CD4-positive, alpha-beta T cell treated with Interleukin-4 for 4 hours (primary cell): ENCODE measurements at places on chromosomes 7 and 10.

DNA sequence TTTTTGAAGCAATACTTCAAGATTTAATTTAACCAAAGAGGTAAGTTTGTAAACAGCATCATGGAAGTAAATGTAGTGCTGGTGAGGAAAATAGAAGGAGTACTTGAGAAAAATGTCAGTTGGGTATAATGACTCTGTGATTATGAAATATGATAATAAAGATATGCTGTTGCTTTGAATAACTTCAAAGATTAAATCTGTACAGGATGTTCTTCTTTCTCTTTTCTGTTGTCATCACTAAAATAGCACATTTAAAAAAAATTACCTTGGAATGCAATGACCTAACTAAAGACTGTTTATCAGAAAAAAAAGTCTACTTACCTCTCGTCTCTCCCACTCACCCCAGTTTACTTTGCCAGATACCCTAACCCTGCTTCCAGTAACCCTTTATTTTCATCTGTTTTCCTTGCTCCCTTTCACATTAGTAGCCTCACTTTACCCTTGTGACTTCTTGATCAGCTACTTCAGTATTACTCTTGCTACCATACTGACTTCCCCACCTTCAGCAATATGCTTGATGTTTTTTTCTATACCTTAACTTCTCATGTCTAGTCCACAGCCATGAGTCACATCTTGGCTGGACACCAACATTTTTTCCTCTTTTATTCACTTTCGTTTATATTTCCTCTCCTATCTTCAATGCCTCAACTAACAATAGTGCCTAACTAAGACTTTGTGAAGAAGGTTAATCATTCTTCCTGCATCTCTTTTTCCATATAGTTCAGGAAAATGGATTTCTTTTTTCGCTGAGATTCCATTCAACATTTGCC, 29.7 kb upstream of the TAS2R16 start:
- DNase-seq: no peak

DNA sequence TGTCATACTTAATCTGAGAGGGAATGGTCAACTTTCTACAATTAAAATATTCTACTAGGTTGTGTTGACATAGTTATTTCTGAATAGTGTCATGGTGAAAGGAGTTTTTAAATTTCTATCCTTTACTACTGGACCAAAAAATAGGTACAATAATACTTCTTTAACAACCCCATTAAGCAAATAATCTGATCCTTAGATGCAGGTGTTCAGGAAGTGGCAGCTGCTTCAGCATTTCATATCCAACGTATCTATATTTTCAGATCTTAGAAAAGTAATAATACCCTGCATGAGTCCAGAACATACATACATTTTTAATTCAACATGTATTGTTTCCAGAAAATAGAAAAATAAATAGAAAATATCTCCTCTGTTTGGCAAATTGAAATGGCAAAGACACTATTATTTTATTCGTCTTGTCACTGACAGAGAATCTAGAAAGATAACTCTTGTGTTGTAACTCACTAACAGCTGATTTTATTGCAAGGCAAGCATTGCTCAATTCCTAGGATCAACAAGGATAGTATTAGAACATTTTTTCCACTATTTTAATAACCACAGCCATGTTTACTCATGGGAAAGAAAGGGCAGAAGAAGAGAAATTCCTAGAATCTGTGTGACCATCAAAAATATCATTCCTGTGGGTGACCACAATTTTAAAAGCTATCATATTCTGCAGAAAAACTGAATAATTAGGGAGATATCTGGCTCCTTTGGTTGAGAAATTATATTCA, 159.3 kb upstream of the CNTNAP2 start:
- DNase-seq: no peak

- no peak for DNase-seq
These were observed 70.1 kb downstream of the NPTX2 start for GRCh38 chr7:98687111-98687751.

DNA sequence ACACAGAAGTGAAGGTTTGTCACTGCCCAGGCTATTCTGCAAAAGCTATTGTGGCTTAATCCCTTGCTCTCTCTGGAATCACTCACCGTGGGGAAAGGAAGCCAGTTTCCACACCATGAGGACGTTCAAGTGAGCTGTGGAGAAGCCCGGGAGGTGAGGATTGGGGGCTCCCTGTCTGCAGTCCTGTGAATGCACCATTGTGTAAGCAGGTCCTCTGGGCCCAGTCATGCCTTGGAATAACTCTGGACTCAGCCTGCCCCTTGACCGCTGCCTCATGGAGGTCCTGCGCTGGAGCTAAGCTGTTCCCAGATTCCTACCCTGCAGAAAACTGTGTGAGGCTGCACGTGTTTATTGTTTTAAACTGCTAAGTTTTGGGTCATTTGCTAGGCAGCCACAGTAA, 33.5 kb downstream of the LYZL2 start:
- no peak for DNase-seq

GRCh38 chr10:111079241-111079760, 2.5 kb downstream of the ADRA2A start:
- DNase-seq: no peak

DNA sequence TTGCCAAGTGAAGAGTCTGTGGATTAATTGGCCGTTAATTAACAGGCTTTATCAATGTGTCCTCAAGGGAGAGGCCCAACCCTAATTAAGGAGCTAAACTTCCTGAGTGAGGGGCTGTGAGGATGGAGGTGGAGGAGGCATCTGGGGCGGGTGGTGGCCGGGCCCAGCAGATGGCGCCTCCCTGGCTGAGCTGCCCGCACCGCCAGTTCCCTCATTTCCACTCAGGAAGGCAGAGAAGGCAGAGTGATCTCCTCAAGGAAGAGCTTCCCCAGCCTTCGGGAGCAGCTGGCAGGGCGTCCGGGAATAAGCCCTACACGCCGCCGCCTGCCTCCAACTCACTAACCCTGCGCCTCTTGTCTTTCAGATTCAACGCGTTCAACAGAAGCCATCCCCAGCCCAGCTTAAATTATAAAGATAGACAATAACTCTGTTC, 112.2 kb downstream of the CYTH3 start:
- DNase-seq: no peak

- peak; percentile 41 for DNase-seq
These were observed 146.8 kb downstream of the SPAG6 start for GRCh38 chr10:22491931-22492615.

DNA sequence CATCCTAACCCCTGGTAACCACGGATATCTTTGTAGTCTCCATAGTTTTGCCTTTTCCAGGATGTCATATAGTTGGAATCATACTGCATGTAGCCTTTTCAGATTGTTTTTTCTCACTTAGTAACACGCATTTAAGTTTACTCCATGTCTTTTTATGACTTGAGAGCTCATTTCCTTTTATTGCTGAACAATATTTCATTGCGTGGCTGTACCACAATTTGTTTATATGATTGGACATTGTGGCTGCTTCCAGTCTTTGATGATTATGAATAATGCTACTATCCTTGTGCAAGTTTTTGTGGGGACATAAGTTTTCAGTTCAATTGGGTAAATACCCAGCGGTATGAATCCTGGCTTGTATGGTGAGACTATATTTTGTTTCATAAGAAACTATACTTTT, 60.8 kb downstream of the AOAH start:
- DNase-seq: no peak

DNA sequence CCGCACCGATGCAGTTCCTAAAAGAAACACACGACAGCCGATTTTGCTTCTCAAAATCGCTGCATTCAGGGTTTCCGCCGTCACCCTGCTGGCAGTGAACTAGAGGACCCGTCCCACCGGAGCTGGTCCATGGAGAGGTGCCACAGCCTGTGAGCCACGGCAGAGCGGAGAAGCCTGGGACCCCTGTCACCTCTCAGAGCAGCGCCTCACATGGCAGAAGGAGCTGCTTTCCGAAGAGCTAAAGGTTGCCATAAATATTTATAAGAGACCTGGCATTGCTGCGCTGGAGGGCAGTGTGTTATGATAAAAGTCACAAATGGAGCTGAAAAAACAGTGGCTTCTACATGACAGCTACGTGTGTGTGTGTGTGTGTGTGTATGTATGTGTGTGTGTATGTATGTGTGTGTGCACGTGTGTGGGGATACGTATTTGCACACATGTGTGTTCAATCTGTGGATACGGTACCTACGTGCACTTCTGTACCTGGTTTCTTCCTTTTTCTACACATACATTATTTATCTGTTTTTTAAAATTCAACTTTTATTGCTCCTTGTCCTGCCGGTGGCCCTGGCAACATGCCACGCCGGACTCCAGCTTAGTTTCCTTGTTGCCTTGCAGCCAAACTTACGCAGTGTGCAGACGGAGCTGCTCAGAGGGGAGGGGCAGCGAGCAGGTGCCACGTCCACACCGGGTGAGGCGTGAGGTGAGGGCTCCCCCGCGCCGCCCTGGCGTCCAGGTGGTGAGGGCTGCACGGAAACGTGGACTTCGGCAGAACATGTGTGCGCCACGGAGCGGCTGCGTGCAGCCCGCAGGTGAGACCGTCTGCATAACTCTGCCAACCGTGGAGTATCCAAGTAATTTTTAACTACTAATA, 115.2 kb upstream of the PITRM1 start:
- DNase-seq: no peak
